Lung microvascular endothelial cell (primary cell): ENCODE measurements at places on chromosomes 5 and 9. TPM values are rescaled to one million over a fixed set of nuclear protein-coding genes. Genes with fewer than 3 reads are reported as not detected.

DNA sequence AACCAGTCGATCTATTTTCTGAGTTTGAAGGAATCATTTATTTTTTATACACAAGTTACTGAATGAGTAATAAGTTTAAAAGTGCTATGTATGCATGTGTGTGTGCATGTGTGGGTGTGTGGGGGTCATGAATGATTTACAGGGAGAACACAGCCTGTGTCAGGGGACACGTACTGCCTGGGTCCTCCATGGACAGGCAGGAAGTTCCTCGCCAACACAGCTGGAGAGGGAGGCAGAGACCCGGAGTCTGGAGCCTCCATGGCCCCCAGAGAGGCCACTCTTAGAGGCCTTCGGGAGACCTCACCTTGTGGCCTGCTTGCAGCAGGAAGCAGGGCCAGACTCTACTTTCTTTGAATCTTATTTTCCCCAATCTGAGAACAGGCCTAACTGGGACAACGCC, 144.7 kb downstream of the GABBR2 start:
- DNase-seq, result no peak

DNA sequence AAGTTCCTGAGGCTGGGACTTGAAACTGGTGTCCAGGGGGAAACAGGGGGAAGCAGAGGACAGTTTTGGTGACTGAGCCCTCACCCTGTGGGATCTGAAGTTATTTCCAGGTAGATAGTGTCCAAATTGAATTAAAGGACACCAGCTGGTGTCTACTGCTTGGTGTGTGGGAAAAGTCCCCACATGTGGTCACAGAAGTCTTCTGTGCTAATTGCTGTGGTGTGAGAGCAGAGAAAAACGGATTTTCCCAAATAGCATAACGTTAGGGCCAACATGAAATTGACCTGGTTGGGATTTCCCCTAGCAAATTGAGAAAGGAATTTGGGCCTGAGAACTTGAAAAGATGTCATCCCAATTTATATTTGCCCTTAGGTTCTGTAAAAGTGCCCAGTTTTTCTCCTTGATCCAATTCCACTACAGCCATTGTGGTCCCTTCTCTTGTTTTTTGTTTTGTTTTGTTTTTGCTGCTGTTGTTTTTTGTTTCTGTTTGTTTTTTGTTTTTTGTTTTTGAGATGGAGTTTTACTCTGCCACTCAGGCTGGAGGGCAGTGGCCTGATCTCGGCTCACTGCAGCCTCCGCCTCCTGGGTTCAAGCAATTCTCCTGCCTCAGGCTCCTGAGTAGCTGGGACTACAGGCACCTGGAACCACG, 5.6 kb upstream of the STARD4 start:
- no peak for DNase-seq

GRCh38 chr5:56856541-56857178, 41.3 kb downstream of the MAP3K1 start:
- DNase-seq, result no peak

DNA sequence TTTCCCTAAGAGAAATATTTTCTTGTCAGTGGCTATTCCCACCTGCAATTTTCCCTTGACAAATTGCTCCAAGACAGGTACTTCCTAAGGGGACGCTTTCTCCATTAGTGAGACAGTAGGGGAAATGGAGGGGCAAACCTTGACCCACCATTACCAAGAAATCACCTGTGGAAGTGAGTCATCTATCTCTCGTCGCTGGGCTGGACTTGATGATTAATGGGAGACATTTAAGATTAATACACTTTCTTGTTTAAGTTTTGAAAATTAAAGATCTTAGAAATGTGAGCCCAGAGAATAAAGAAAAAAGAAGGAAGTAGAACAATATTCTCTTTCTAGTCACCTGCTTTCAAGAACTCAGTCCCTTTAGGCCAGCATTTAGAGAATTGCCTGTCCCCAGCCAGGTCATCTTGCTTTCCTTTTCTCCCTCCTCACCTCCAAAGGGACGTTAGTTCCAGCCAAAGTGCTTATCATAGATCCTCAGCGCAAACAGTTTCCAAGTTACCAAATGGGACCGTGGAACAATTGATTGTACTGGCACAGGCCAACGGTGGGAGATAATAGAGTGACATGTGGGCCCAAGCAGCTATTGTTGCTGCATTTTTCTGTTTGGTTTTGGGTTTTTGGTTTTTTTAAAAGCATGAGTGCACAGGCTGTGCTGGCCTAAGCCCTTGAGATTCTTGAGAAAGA, 284.4 kb downstream of the ENC1 start:
- DNase-seq, result peak; percentile 10

DNA sequence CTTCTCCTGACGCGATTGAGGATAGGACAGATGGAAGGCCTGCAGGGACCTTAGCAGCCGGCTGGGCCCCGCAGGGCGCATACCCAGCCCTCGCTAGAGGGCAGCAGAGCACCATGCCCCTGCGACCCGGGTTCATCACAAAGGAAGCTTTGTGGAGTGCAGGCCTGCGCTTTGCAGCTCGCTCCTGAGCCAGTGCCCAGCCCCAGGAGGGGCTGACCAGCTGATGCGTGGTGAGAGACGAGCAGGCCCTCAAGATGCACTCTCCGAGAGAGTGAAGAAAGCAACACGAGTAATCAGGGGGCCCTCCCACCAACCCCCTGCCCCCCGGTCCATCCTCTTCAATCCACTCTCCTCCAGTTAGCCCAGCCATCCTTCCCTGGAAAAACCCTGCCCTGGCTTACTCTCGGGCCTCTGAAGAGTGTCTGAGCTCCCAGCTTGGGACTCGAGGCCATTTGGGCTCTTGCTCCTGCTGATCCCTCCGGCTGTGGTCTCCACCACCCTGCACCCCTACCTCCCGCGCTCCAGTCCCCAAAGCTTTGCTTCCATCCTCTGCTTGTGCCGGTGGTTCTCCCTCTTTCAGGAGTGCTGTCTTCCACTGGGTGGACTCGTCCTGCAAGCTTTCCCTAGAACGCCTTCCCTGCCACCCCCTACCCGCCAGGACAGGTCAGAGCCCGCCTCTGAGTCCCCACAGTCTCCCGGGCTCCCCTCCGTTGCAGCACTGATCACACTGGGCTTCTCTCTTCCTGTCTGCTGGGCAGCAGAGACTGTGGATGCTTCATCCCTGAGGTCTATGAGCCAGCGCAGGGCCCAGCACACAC, 9.1 kb upstream of the KIF12 start:
- peak; percentile 82 for DNase-seq

- no peak for DNase-seq
Observed at GRCh38 chr5:177369645-177370440, 12.1 kb downstream of the RGS14 start.

The C9 gene
- under 0.01 TPM in 2 replicates for total RNA-seq

GRCh38 chr9:7121664-7122063, 363.9 kb downstream of the KDM4C start:
- DNase-seq, result no peak

- no peak for DNase-seq
Observed at GRCh38 chr5:72917371-72917776, 38.5 kb upstream of the FCHO2 start.

The TRPM3 gene
- total RNA-seq, result 0.40 and 1.1 TPM in 2 replicates

GRCh38 chr5:45741110-45741509, 44.9 kb upstream of the HCN1 start:
- no peak for DNase-seq

The CARTPT gene
- total RNA-seq, result not detected in 2 replicates

The HEXB gene
- 102 and 112 TPM in 2 replicates for total RNA-seq

- DNase-seq, result no peak
Observed at GRCh38 chr5:160679567-160680309, 172.3 kb downstream of the ATP10B start.

- DNase-seq, result peak; percentile 12
Observed at GRCh38 chr5:29005386-29005785, 1967.0 kb upstream of the CDH9 start.

GRCh38 chr5:71982717-71983395, 124.4 kb upstream of the MAP1B start:
- no peak for DNase-seq

- DNase-seq, result peak; percentile 35
Observed at GRCh38 chr5:53601570-53601969, 41.1 kb downstream of the NDUFS4 start.

The BASP1 gene
- total RNA-seq, result 2.4 and 9.4 TPM in 2 replicates
